ENCODE measurements at places on chromosomes 1 and 21. TPM values are rescaled to one million over a fixed set of nuclear protein-coding genes. Genes with fewer than 3 reads are reported as not detected.

Gene KNCN
- not detected for total RNA-seq

Gene KCNE2
- total RNA-seq: not detected

Gene SAMSN1
- total RNA-seq: 38.0 TPM

Gene AK5
- total RNA-seq: 24.8 TPM

Gene HFM1
- not detected for total RNA-seq

- no peaks in the 10 kb centered on the region for H3K27me3 ChIP-seq
- H3K4me3 ChIP-seq: no peak overlapping the region
- DNase-seq: no peak
- H3K27ac ChIP-seq: no peak overlapping the region
- no peaks in the 10 kb centered on the region for H3K36me3 ChIP-seq
These were observed 745.6 kb upstream of the CXADR start for GRCh38 chr21:16767201-16767600.

DNA sequence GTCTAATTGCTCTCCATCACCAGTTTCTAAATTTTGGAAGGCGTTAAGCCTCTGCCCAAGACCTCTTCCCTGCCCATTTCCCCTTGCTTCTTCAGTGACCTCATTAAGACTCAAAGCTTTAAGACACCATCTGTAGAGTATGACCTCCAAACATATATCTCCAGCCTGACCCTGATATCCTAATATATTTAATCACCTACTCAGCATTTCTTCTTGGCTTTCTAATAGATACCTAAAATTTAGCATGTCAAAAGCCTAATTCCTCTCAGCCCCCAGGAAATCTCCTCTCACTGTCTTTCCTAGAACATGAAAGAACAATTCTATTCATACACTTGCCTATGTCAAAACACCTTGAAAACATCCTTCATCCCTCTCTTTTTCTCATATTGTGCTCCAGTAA, 235.5 kb upstream of the HOOK1 start:
- H3K27me3 ChIP-seq: no peaks in the 10 kb centered on the region
- DNase-seq: no peak
- no peaks in the 10 kb centered on the region for H3K36me3 ChIP-seq
- H3K27ac ChIP-seq: no peak overlapping the region
- H3K4me3 ChIP-seq: no peak overlapping the region
- no peaks in the 10 kb centered on the region for H3K4me1 ChIP-seq

DNA sequence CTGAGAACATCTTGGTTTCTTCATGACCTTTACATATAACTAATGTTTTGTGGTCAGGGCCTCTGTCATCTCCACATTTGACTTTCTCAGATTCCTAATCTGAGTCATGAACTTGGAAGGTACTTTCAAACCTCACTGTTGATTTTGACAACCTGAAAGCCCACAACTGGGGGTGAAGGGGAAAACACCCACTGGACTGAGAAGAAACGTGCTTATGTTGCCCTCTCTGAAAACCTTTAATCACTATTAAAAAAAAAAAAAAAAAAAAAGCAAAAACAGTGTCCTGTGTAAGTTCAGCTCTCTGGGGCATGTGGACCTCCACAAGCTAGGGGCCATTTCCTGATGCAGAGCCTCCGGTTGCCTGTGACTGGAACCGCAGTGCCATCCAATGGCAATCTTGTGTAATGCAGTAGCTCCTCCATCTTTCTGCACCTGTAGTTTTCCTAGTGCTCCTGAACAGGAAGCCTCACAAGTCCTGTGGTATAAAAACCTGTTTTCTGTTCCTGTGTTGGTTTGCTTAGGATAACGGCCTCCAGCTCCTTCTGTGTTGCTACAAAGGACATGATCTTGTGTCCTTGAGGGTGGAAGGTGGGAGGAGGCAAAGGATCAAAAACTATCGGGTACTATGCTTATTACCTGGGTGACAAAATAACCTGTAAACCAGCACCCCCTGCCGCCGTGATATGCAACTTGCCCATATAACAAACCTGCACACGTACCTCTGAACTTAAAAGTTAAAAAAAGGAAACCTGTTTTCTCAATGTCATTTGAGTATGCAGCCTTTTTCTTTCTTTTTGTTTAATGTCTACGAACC, 124.5 kb downstream of the ZNF648 start:
- no peaks in the 10 kb centered on the region for H3K27me3 ChIP-seq
- H3K36me3 ChIP-seq: no peaks in the 10 kb centered on the region
- no peak overlapping the region for H3K4me3 ChIP-seq
- DNase-seq: no peak

DNA sequence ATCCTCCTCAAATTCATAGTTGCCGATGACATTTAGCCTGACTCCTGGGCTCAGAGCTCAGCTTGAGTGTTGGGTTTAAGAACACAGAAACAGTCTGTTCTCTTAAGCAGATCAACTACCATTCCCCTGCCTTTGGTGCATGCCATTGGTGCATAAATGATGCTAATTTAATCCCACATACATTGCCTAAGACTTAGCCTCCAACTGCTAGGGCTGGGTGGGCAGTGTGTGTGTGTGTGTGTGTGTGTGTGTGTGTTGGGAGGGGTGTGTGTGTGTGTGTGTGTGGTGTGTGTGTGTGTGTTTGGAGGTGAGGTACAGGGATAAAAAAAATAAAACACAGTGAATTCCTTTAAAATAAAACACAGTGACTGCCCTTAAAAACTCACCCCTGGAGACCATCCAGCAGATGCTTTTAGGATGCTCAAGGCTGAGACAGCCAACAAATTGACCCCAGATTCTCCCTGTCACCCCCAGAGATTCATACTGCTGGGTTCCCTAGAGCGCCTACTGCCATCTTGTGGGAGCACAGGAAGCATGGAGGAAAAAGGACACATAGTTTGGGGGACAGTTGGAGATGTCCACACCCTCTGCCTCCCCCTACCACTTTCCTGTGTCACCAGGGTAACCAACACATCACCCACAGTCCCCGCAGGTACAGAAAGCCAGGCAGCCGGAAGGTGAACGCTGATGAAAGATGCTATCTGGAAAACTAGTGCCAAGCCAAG, 30.6 kb downstream of the KLHDC7A start:
- no peak for DNase-seq
- no peak overlapping the region for H3K4me3 ChIP-seq
- H3K27ac ChIP-seq: no peak overlapping the region
- H3K4me1 ChIP-seq: no peaks in the 10 kb centered on the region
- H3K36me3 ChIP-seq: no peaks in the 10 kb centered on the region

- no peak overlapping the region for H3K4me3 ChIP-seq
- no peak overlapping the region for H3K27ac ChIP-seq
- DNase-seq: no peak
- H3K36me3 ChIP-seq: no peaks in the 10 kb centered on the region
These were observed 8.6 kb upstream of the TACSTD2 start for GRCh38 chr1:58585581-58586151.

DNA sequence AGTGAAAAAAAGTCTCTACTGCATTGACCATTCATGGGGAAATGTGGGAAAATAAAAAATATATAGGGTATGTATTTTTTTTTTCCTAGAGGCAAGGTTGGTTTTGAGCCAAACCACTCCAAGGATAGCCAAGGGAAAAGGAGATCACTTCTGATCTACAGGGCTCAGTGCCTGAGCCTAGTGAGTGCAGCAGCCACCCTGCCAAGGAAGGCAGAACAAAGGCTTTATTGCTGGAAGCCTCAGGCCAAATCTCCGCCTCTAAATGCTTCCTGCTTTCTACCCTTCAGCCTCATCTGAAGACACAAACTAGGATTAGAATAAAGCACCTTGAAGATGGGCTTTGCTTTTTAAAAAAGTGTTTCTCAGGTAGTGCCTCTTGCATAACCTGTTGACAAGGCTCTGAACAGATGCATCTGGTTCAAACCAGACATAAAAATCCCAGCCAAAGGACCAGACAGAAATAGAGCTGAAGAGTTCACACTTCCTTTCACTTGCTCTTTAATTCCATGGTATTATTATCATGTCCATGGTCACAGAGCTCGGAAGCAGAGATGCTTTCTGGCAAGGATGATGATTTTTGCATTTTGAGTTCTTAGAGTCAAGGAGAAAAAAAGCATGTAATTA, 10.5 kb downstream of the C1orf115 start:
- no peaks in the 10 kb centered on the region for H3K36me3 ChIP-seq
- no peak for DNase-seq
- no peak overlapping the region for H3K27ac ChIP-seq
- H3K27me3 ChIP-seq: no peaks in the 10 kb centered on the region

GRCh38 chr1:191912517-191912916, 245.7 kb upstream of the RGS18 start:
- H3K27ac ChIP-seq: no peak overlapping the region
- H3K36me3 ChIP-seq: no peaks in the 10 kb centered on the region
- H3K4me3 ChIP-seq: no peak overlapping the region
- DNase-seq: no peak
- no peaks in the 10 kb centered on the region for H3K27me3 ChIP-seq
- H3K4me1 ChIP-seq: no peaks in the 10 kb centered on the region

DNA sequence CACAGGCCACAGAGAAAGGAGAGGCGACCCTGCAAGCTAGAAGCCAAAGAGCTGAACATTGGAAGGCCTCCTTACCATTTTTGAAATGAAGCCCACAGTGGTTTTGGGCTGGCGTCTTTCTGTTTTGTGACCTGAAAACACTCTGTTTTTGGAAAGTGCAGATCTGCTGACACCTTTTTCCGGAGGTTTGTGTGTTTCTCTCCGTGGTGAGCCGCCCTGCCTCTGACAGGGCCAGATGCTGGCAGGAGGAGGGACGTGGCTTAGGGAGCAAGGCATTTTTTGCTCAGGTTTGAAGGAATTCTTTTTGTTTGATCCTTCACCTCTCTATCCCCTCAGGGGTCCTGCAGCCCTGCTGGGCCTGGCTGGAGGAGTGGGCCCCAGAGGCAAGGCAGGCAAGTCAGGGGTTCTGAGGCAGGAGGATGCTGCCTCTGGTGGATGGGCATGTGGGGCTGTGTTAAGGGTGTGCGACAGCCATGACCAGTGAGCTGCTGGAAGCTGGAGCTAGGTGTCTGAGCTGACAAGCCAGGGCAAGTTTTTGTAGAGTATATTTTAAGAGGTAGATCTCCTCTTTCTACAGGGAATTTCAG, 133.8 kb downstream of the CAMTA1 start:
- no peaks in the 10 kb centered on the region for H3K4me1 ChIP-seq
- H3K4me3 ChIP-seq: no peak overlapping the region
- no peaks in the 10 kb centered on the region for H3K36me3 ChIP-seq
- H3K27ac ChIP-seq: no peak overlapping the region

DNA sequence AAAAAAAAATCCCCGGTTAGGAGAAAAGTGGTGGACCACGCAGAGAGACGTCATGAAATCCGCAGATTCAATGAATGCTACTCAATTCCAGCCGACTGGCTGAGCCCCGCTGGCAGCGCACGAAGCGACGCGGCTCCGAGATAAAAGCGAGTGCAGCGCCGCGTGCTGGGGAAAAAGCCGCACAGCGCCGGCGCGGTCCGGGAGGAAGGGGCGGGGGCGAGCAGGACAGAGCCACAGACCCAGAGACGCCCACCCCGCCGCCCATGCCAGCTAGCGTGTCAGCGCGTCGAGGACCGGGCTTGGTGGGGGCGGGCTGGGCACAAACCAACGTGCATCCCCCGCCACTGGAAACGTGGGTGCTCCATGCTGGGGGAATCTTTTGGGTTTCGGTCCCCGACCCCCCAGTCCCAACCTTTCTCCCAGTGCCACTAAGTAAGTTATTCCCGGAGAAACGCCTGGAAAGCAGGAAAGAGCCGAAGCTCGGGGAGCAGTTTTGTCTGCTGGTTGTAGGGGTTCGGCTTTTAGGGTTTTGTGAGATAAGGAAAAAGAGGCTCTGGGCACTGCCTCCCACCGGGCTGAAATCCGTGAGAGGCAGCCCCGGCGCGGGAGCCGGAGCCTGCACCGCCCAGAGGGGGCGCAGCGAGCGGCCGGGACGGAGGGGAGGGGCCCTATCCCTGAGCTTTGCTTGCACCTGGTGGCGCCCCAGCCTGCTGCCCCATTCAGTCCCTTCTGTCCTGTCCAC, at the start of gene KCNJ6:
Gene KCNJ6, minus strand, starts transcription at position 148 of the 742 bp plus-strand sequence. CDS start 75,775 bp downstream, outside the sequence.
- no peak within 1 kb of the TSS for H3K27ac ChIP-seq
- H3K4me3 ChIP-seq: no peak within 1 kb of the TSS
- H3K4me1 ChIP-seq: no peaks in the 10 kb centered on the region
- no peaks in the 10 kb centered on the region for H3K36me3 ChIP-seq

GRCh38 chr1:2840036-2840809, 38.7 kb upstream of the TTC34 start:
- no peaks in the 10 kb centered on the region for H3K27me3 ChIP-seq
- peak; percentile 43 for DNase-seq
- H3K36me3 ChIP-seq: no peaks in the 10 kb centered on the region
- H3K4me3 ChIP-seq: peak overlapping the region; percentile 31
- peak overlapping the region; percentile 60 for H3K27ac ChIP-seq
- peaks cover 10% of the 10 kb centered on the region for H3K4me1 ChIP-seq

GRCh38 chr1:151859891-151860293, 6.4 kb upstream of the THEM5 start:
- H3K27ac ChIP-seq: no peak overlapping the region
- no peaks in the 10 kb centered on the region for H3K27me3 ChIP-seq
- H3K4me1 ChIP-seq: no peaks in the 10 kb centered on the region
- H3K4me3 ChIP-seq: no peak overlapping the region
- no peak for DNase-seq
